Right renal pelvis (tissue), 4 donors: ENCODE measurements at places on chromosomes 1 and 21.

DNA sequence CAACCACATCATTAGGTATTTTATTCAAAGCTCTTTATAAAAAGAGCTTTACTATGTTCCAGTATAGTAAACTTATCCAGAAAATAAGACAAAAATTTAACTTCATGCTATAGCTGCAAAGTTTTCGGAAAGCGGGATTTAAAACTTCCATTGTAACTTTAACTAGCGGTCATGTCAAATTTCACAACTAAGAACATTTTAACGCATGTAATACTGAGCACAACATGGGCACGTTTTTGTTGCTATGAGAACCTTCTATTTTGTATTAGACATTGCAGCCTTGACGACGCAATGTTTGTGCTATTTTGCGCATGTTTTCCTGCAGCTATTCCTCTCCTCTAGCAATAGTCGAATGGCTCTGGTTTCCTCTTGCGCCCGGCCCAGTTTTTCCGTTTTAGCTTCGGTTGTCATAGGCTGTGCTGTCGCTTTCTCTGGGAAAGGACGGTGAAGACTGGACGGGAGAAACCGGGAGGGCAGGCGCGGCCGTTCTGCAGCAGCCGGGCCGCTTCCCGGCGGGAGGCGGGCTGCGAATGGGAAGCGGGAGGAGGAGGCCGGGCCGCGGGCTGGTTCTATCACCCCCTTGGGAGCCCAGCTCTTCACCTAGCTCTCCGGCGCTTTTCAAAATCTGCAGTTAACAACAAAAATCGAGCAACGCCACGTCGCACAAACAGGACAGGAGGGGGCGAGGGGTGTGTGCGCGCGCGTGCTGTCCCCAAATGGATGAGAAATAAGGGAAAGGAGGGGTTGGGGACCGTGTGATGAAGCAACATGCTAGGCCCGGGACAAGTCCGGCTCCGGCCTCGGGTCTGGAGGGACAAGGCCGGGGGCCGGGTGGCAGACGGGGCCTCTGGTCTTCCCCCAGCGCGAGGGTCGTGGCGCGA lies 105.3 kb upstream of the HNRNPU start:
- DNase-seq, result peak; percentile 83

- no peak for DNase-seq
These were observed 70.8 kb downstream of the TIAM1 start for GRCh38 chr21:31273278-31273677.

DNA sequence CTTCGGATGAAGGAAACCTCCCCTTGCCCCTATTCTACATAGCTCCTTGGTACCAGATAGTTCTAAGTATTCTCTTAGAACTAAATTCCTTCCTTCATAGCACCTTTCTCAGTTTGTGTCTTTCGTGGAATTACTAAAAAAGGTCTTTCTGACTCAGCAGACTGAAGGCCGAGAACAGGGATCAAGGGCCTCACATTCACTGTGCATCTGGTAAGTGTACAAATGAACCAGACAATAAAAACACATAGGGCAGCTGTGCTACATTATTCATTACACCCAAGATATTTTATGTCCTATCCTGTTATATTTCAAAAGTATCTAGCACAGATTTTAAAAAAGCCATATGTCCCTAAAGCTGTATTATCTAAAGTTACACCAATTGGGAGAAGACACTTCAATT lies 62.9 kb upstream of the HP1BP3 start:
- DNase-seq, result no peak

DNA sequence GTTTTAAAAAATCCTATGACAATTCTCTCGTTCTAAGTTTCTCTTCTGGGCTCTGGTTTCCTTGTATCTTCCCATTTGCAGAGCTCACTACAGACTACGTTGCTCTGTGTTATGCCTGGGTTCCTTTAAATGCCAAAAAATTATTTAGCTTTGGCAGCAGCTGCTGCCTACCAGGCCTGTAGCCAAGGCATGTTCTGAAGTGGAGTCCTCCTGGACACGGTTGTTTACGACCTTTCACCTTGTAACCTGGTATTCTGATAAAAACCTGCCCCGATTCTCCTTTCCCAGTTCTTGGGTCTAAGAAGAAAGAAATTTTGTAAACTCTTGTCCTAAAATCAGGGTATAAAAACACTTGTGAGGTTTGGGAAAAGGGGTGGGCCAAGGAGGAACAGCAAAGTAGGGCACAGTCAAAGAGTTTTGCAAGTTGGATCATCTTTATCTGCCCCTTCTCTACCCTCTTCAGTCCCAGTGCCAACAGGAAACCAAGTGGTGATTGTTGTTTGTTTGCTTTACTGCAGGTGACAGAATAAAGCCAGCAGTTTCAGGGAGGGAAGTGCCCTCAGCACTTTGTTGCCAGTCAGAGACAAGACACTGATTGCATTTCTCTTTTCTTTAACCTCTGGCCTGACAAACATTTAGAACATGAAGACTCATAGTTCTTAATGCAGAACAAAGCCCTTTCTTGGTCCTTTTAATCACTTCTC lies 3.1 kb upstream of the TXNIP start:
- no peak for DNase-seq

GRCh38 chr21:46626975-46627501 lies 8.4 kb upstream of the PRMT2 start:
- DNase-seq, result no peak

DNA sequence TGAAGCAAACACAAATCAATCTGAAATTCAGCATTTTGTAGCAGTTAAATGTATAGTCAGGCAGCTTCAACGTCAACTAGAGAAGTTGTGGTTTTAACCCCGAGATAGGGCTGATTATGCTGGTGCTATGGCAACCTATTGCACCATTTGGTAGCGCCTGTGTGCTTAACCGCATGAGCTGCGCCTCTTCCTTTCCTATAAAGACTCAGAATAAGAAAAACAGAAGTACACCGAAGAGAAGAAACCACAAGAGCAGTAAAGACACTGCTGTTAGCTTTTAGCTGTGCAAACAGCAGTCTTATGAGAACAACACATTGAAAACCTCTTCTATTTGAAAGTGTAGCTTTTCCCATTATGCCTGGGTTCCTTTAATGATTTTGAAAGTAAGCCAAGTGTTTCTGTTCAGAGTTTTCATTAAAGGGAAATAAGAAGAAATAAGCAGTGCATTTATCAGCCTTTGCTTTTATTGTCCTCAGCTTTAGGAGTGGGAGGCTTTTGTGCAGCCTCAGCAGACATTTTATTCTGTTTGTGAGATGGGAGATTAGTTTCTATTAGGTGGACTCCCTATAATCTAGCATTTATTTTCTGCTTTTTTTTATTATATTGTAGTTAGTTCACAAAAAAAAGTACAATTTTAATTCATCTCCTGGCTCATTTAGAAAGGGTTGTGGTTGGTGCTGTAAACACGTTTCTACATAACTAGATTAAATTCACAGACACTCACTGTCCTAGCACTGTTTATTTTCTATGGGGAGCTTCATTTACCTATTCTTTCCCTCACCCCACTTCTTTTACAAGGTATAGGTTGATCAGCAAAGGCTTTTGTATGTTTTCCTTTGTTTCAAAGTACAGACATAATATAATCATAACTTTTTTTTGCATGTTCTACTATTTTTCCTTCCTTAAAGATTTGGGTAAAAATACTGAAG lies 43.3 kb downstream of the PTPRC start:
- no peak for DNase-seq

- DNase-seq, result no peak
These were observed 151.3 kb upstream of the GJB5 start for GRCh38 chr1:34603594-34603993.

DNA sequence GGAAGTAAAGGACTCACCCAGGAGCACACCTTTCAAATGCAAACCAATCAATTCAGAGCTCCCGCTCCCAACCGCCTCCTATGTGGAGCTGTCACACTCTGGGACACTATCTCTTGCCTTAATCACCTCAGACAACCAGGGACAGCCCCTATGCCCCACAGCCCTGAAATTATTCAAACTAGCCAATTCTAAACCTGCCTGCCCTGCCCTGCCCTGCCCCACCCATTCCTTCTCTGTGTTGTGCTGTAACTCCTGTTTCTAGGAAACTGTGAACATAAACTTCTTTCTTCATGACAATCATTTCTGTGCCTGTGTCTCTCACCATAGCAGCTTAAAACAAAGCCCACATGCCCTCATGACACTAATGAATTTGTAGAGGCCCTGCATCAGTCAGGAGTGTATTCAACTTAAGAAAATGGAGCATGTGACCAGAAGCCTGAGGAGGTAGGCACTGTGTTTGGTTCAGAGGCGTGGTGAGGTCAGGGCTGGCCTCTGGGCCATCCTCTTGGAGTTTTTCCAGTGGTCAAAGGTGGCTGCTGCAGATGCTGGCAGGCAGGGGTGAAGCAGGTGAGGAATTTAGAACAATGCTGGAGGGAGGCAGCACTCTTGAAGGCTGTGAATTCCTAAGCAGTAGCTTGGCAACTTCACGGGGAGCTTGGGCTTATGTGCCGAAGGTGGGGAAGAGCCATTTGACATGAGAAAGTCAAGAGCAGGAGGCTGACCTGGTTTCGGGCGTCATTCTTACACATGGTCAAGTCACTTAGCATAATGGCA lies 74.5 kb downstream of the RHOU start:
- no peak for DNase-seq

- no peak for DNase-seq
These were observed 27.9 kb downstream of the CASZ1 start for GRCh38 chr1:10768552-10768951.

GRCh38 chr1:17772615-17773212 lies 17.6 kb downstream of the ACTL8 start:
- DNase-seq, result no peak

GRCh38 chr1:82398357-82398756 lies 597.6 kb downstream of the ADGRL2 start:
- no peak for DNase-seq

DNA sequence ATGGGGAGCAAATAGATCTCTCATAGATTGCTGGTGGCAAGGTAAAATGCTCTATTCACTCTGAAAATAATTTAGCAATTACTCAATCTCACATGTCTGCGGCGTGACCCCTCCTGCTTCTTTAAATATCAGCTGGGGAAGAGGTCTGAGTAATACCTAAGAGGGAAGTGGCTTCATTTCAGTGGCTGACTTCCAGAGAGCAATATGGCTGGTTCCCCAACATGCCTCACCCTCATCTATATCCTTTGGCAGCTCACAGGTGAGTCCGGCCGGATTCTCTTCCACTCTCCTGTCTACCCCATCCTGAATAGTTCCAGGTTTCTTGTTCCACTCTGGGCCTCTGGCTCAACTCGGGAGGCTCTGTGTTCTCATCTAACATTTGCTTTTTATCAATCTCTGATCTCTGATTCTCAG lies at the start of gene SLAMF7:
Gene SLAMF7 (plus strand): TSS at position 150 of the 414 bp plus-strand sequence. CDS start 55 bp downstream, at position 205.
- no peak for DNase-seq

GRCh38 chr1:63984930-63985290 lies 211.1 kb downstream of the ROR1 start:
- DNase-seq, result no peak

- no peak for DNase-seq
These were observed 36.1 kb upstream of the IVNS1ABP start for GRCh38 chr1:185353124-185353523.

GRCh38 chr1:180787628-180788307 lies 124.9 kb upstream of the KIAA1614 start:
- no peak for DNase-seq

GRCh38 chr1:178937695-178938094 lies 66.8 kb upstream of the ANGPTL1 start:
- no peak for DNase-seq

GRCh38 chr1:41673378-41673777 lies 188.9 kb upstream of the EDN2 start:
- no peak for DNase-seq

DNA sequence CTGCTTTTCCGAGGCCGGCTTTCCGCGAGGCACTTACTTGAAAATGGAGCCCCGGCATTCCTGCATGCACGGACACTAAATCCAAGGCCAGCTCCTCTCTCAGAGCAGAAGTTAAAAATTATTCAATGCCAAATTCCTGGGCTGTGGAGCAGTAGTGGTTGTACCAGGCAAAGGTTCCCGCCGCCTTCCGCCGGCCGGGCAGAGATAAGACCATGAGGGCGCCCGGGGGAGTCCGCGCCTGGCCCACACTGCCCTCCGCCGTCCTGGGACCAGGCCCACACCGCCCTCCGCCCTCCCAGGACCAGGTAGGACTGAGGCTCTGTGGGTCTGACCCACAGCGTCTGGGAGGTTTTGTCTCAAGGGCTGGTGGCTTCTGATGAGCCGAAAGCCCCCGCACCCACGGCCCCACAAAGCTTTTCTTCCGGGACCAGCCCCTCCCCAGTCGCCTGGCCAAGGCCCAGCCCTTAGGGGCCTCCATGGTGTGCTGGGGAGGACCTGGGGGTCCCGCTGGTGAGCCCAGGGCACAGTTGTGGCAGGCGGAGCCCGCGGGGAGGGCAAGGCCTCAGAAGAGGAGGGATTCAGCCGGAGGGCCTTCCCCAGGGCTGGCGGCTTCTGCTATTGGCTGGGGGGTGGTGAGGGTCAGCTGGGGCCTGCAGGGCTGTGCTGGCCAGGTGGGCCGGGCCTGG lies 12.7 kb upstream of the C1orf159 start:
- no peak for DNase-seq

DNA sequence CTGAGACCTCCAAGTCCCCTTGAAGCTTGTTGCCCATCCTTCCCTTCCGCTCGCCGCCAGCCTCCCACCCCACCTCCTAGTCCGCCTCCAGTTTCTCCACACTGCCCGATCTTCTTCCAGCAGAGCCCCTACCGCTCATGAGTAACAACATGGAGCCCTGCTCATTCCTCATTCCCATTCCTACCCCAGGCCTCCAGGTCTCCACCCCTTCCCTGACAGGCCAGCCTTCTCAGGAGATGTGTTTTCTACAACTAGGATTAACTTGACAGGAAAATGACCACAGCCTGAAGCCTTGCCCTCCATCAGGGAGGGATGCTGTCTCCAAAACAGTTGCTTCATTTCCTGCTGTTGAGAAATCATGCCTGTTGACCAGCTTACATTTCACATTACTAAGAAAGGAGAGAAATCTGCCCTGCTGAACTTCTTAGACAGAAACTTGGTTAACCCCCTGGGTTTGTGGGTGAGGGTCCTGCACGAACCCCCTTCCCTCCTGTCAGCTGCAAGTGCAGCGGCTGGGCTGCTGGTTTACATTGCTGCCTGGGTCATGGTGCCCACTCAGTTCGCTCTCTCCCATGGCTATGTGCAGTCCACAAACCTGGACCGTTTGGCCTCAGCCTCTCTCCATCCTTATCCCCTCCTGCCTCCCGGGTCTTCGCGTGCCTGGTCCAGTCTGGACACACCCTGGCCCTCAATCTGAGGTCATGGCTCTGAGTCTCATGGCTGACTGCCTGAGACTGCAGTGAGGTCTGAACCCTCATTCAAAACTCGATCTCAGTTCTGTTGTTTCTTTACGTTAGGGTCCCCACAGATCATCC lies 16.1 kb upstream of the CHI3L1 start:
- DNase-seq, result no peak

GRCh38 chr1:55682198-55682597 lies 467.0 kb upstream of the USP24 start:
- DNase-seq, result no peak

GRCh38 chr1:205229399-205229871 lies 1.7 kb downstream of the TMCC2 start:
- DNase-seq, result no peak

DNA sequence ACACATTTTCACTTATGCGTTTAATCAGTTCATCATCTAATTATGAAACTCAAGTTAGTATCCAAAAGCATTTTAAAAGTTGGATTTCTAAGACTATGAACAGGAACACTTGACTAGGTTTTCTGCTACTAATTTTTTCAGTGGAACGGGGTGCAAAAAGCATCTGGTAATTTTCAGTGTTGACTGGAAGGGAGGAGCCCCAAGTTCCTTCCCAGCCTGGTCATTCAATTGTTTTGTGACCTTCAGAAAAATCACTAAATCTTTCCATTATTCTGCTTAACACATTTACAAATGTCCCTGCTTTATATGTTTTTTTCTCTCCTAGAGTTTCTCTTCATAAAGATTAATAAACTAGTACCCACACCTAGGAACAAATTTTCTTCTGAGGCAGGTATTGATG lies 6.0 kb upstream of the ADGRL4 start:
- DNase-seq, result no peak

GRCh38 chr21:35652196-35652595 lies 408.1 kb downstream of the SETD4 start:
- no peak for DNase-seq
